ENCODE measurements at places on chromosomes 16 and 17. TPM values are rescaled to one million over a fixed set of nuclear protein-coding genes. Genes with fewer than 3 reads are reported as not detected.

DNA sequence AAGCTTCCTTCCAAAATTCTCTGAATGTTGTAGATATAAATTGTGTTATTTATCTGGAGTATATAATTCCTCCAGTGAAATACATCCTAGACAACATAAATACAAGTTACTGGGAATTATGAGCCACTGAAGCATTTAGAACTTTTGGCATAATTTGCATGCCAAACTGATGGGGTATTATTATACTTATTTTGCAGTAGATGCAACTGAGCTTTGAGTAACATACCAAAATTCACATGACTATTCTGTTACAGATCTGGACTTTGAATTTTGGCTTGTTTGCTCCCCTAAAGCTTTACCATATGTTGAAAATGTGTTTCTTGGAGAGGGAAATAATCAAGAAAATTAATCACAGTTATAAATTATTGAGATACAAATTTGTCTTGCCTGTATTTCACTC lies 372.5 kb downstream of the CDH11 start:
- no peak for DNase-seq

The ITGA3 gene
- total RNA-seq, result 23.2 TPM

The ZNF75A gene
- 35.4 TPM for total RNA-seq

DNA sequence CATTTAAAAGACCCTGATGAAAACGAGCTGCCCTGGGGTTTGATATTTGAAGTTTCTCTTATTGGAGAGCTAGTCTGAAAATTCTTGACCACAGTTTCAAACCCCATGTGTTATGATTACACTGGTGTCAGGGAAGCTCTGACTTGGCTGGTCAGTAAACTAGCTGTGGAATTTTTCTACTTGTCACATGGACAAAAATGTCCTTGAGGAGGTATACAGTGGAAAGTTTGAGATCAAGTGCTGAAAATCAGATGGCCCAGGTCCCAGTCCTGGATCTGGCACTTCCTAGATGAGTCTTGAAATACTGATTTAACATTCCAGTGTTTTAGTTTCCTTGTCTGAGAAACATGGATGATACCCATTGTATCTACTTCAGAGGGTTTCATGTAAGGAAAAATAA lies 30.7 kb upstream of the SOX9 start:
- no peak for DNase-seq

All from occipital lobe (tissue), 3 donors.